CD14-positive monocyte (primary cell): ENCODE measurements at places on chromosomes 6 and 20. TPM values are rescaled to one million over a fixed set of nuclear protein-coding genes. Genes with fewer than 3 reads are reported as not detected.
A peak's percentile ranks its signal among the peaks of the same experiment; 100 is the strongest.

- peak overlapping the region; percentile 80 for H3K4me3 ChIP-seq
- no peak for DNase-seq
- H3K27ac ChIP-seq: peak overlapping the region; percentile 72
- peaks cover 50% of the 10 kb centered on the region for H3K4me1 ChIP-seq
Measured at GRCh38 chr6:29965563-29965872, 23.2 kb downstream of the HLA-A start.

The FERMT1 gene
- polyA plus RNA-seq: not detected

The MEI4 gene
- polyA plus RNA-seq: not detected

The THBD gene
- polyA plus RNA-seq: 30.2 TPM

The ELOVL4 gene
- not detected in 2 replicates for polyA plus RNA-seq
